Smooth muscle cell of bladder (primary cell): ENCODE measurements at places on chromosomes 12 and 14. TPM values are rescaled to one million over a fixed set of nuclear protein-coding genes. Genes with fewer than 3 reads are reported as not detected.

CLEC2A gene
- total RNA-seq = not detected in 2 replicates

AQP5 gene
- 0.09 TPM in 1 of 2 replicates, not detected in the other for total RNA-seq

CCDC38 gene
- not detected in 2 replicates for total RNA-seq

GPR84 gene
- total RNA-seq = 0.09 TPM in 1 of 2 replicates, not detected in the other

ZDHHC22 gene
- total RNA-seq = not detected in 2 replicates

ACAD10 gene
- total RNA-seq = 12.4 and 15.8 TPM in 2 replicates

SELPLG gene
- 0.85 and 2.0 TPM in 2 replicates for total RNA-seq

ACVRL1 gene
- total RNA-seq = 19.8 and 34.7 TPM in 2 replicates

PRDM4 gene
- 15.5 and 16.4 TPM in 2 replicates for total RNA-seq

AQP6 gene
- under 0.01 TPM in 1 of 2 replicates, not detected in the other for total RNA-seq

CFAP54 gene
- total RNA-seq = 1.1 and 1.4 TPM in 2 replicates

GLT1D1 gene
- total RNA-seq = not detected in 2 replicates

NID2 gene
- 333 and 336 TPM in 2 replicates for total RNA-seq

DHRS2 gene
- 0.14 and 0.28 TPM in 2 replicates for total RNA-seq

RNASE11 gene
- not detected in 2 replicates for total RNA-seq

OTOGL gene
- total RNA-seq = 0.09 and 0.14 TPM in 2 replicates

RNF212B gene
- not detected in 2 replicates for total RNA-seq
